Thoracic aorta (tissue), 2 donors: ENCODE measurements at places on chromosomes 1 and 21.

DNA sequence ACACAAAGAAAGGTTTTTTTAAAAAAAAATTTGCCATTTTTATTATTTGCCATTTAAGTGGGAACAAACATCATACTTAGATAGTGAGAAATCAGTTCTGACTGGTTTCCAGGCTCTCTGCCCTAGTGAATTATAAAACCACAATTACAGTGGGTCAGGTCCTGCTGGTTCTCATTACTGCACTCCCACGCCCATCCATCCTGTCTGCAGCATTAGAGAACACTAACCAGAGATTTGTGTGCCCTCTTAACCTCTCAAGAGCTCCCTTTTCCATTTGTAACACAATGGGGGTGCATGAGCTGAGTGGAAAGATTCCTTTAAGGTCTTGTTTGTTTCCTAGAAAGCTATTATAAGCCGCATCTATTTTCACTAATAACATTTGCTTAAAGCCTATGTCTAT, 489.3 kb downstream of the AMY1C start:
- no peak for DNase-seq

DNA sequence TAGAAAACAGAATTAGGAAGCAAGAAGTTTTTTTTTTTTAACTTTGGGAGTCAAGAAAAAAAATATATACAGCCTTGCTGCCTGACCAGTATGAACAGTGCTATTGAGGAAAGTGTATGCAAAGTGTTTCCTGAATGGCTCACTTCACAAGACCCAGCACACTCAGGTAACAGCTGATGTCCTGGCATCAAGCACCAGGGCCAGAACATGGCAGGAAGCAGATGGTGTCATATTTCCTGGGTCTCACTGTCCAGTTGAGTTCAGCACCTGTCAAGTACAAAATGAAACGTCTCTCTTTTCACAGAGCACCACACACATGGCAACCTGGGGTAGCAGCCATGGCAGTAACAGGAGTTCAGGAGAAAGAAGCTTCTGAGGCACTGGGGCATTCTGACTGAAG, 372.3 kb downstream of the TTLL7 start:
- DNase-seq = no peak

DNA sequence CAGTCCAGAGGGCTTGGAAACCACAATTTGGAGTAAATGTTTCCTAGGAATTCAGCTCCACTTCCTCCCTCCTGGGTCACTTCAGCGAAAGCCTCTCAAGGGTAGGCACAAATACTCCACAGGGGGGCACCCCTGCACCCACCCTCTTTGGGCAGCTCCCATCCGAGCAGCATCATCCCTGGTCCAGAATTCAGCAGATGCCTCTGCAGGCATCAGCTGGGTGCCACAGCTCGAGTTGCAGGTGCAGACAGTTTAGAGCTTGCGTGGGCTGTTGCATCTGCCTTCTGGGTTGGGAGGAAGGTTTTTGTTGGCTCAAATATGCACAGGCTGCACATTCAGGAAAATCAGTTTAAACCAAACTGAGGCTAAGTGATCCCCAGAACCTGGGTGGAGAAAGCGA, 25.0 kb downstream of the KANK4 start:
- no peak for DNase-seq

DNA sequence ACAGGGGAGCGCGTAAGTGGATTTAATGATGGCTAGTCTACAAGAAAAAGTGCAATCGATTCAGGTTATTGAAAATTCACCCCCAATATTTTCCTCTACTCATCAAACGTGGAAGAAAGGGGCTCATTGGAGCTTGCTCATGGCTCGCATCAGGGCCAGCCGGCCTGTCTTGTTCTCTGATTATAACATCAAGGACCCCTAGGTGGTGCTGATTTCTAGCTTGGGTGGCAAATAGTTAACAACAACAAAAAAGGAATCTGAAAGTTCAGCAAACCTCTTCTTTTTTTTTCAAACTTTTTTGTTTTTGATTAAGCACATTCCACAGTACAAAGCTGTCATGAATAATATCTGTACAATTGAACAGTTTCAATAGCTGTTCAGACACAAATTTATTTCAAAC, 35.8 kb upstream of the SOD1 start:
- DNase-seq = no peak

DNA sequence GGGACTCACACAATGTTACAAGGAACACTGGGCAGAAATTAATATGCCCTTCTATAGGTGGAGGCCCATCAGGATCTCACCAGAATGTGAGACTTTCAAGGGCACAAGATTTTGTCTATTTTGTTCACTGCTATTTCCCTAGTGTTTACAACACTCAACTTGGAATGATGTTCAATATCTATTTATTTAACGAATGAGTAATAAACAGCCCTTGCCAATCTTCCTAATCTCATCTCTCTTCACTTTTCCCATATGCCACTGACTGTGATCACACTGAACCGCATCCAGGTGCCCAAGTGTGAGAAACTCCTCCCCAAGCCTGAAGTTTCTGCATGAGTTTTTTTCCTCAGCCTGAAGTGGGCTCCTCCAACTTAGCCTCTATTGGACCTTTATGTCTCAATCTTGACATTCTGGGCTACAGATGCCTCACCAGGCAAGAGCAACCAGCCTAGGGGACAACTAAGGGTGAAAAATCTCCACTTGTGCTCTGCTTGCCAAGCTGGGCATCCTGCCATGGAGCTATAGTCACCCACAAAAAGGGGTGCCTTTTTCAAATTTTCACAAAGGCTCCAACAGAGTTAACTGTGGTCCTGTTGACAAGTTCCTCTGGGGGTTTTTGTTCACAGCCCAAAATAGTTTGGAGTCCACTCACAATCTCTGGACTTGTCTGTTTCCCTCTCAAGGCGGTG, 105.6 kb downstream of the PLPP3 start:
- no peak for DNase-seq
